ENCODE measurements at places on chromosomes 11 and 22.

DNA sequence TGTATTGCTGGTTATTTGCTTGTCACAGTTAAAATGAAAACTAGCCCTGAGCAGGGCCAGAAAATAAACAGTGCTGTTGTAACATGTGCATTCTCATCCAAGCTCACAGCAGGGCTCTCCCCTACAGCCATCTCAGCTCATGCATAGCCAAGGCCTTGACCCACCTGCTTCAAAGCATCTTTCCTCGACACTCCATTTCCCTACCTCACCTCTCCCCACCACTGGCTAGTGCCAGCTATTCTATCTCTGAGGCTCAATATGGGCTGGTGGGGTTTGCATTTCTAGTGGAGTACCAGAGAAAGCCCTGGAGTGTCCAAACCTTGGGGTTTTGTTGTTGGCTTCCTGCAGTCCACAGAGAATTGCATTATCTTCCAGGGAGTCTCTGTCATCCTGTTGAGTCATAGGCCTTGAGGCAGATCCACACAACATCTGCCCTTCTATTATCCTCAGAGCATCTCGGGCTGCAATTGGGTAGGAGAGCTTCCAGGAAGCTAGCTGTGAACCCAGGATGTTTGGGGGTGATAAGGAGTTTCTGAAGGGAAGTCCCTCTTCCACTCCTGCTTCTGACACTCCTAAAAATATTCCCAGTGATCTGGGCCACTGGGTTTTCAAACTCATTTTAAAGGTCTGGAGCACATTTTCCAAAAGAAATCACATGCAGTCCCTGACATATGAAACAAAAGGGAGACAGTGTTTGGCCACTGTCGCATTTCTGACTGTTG is 36.1 kb upstream of the AMOTL1 start:
- no peak for DNase-seq

DNA sequence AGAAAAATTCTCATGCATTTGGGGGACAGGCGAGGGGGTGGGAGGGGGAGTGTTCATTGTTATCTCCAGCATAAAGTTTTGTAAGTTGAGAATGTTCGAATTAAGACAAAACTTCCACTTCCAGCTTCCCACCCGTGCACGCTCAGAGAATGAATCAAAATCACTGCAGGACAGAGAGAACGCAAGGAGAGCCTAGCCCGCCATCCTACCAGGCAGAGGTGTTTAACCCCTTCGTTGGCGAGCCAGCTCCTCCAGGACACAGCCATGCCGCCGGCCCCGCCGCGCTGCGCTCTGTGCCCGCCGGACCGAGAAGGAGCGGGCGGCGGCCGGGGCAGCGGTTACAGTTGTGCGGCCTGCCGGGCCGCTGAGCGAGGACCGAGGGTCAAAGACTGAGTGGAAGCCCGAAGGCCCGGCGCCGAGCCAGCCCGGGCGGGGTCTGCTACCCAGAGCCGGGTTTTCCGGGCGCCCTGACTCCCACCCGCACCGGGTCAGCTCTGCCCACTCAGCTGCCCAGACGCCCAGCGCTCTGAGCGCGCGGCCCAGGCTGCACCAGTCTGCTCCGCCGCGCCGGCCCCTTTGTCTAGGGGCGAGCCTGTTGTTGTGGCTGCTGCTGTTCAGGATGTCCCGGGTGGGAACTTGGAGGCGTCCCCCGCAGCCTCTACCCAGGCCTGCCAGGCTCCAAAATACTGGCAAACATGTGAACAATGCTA is at the start of gene NOX4:
Gene NOX4, minus strand, starts transcription at position 395 of the 710 bp plus-strand sequence. Its CDS starts 129 bp downstream, at position 266.
- no peak for DNase-seq

- DNase-seq = no peak
Measured at GRCh38 chr11:69205743-69206612, 50.2 kb downstream of the SMIM38 start.

- no peak for DNase-seq
Measured at GRCh38 chr22:47119181-47119580, 356.7 kb downstream of the TBC1D22A start.

DNA sequence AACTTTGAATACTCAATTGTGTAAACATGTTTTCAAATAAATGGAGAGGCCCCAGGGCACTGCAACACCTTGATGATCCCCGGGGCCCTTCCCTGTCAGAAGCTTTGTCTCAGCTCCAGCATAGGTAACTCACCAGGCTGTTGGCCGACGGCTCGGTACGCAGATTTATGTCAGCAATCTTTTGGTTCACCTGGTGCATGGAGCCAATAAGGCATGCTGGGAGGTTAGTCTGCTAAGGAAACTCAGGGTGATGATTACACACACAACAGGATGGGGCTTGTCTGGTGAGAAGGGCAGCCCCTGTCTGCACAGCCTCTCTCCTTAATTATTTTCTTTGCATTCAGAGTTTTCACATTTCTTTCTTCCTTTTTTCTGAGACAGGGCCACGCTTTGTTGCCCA is 10.8 kb downstream of the FAM227A start:
- no peak for DNase-seq

- DNase-seq = no peak
Measured at GRCh38 chr11:125250318-125251213, 86.0 kb downstream of the PKNOX2 start.

GRCh38 chr11:75453916-75454655 is 21.1 kb upstream of the KLHL35 start:
- no peak for DNase-seq

- DNase-seq = no peak
Measured at GRCh38 chr11:112884012-112884767, 77.0 kb upstream of the NCAM1 start.
